ENCODE measurements at places on chromosomes 4 and X. TPM values are rescaled to one million over a fixed set of nuclear protein-coding genes. Genes with fewer than 3 reads are reported as not detected.

ODAM gene
- total RNA-seq, result not detected

UCP1 gene
- total RNA-seq, result not detected

SMIM10 gene
- 0.78 TPM for total RNA-seq

- no peak for DNase-seq
Observed at GRCh38 chrX:41750716-41751115, 26.7 kb downstream of the GPR82 start.

- DNase-seq, result no peak
Observed at GRCh38 chrX:30690330-30690729, 37.1 kb downstream of the GK start.

DNA sequence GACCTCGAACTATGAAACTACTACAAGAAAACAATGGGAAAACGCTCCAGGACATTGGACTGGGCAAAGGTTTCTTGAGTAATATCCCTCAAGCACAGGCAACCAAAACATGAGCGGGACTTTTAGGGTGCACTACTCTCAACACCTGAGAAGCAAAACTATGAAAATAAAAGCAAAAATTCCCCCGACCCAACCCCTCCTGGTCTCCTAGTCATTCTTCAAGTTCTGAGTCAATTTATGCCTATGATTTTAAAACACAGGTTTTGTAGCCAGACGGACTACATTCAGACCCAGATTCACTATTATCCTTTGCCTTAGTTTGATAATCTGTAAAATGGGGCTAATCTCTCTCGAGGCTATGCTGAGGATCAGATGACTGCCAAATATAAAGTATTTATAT, 97.0 kb downstream of the SOWAHB start:
- DNase-seq, result no peak

GRCh38 chrX:75603833-75604232, 81.0 kb upstream of the ZDHHC15 start:
- DNase-seq, result no peak

- DNase-seq, result no peak
Observed at GRCh38 chr4:3305610-3306371, 13.0 kb downstream of the RGS12 start.

GRCh38 chrX:49276671-49277534, 7.3 kb downstream of the PPP1R3F start:
- no peak for DNase-seq

GRCh38 chrX:154136627-154137161, 7.3 kb upstream of the OPN1LW start:
- no peak for DNase-seq

- DNase-seq, result no peak
Observed at GRCh38 chr4:5908876-5909427, 16.1 kb upstream of the CRMP1 start.

DNA sequence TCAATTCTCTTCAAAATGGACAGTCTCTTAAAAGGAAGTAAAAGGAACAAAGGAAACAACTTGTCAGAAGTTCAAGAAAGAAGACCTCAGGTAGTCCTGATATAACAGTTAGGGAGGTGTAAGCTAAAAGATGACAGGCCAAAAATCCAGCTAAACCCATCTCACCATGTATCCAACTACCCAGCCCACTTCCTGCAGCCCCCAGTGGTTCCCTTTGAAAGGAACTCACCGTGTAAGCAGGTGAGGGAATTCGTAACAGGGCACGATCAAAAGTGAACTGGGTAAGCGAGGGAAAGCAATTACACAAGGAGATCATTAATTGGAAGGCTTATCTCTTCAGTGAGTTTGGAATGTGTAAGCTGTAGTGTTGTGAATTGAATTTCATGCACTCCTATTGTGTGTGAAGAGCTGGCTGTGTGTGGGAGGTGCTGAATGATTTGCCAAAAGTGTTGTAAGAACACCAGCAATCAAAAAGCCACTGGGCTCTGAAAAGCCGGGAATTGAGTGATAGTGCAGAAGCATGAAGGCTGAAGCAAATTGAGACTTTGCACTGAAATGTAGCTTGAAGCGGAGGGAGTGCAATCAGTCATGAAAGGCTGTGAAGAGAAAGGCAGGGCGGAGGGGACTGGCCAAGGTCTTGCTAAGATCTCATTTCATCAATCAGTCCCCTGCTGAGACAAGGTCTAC, 914.2 kb upstream of the LCORL start:
- no peak for DNase-seq

- no peak for DNase-seq
Observed at GRCh38 chr4:83342476-83342875, 7.8 kb upstream of the HPSE start.

Data from occipital lobe (tissue), 3 donors.